ENCODE measurements at places on chromosomes 3 and 15. TPM values are rescaled to one million over a fixed set of nuclear protein-coding genes. Genes with fewer than 3 reads are reported as not detected.

SLC9C1 gene
- total RNA-seq, result 0.41 TPM

ZBTB47 gene
- total RNA-seq, result 19.6 TPM

PARP15 gene
- total RNA-seq, result not detected

CD276 gene
- 24.9 TPM for total RNA-seq

TICRR gene
- 1.2 TPM for total RNA-seq

TOMM70 gene
- total RNA-seq, result 135 TPM

SCN11A gene
- under 0.01 TPM for total RNA-seq

PATL2 gene
- not detected for total RNA-seq

PRR23C gene
- total RNA-seq, result not detected

SLC12A1 gene
- 1.6 TPM for total RNA-seq

FBLN2 gene
- total RNA-seq, result 5.3 TPM

GP9 gene
- total RNA-seq, result not detected

CNTN3 gene
- total RNA-seq, result 50.1 TPM

C3orf38 gene
- 67.3 TPM for total RNA-seq

C3orf20 gene
- total RNA-seq, result not detected

Measured in frontal cortex (tissue), 4 donors.